Amniotic stem cell (primary cell): ENCODE measurements at places on chromosomes 7 and 10.

GRCh38 chr10:112990271-112990670 is 40.2 kb downstream of the TCF7L2 start:
- DNase-seq = no peak

GRCh38 chr7:44760034-44760580 is 11.5 kb downstream of the ZMIZ2 start:
- no peak for DNase-seq

- DNase-seq = no peak
These were observed 281.8 kb upstream of the KLF6 start for GRCh38 chr10:4066581-4067390.

DNA sequence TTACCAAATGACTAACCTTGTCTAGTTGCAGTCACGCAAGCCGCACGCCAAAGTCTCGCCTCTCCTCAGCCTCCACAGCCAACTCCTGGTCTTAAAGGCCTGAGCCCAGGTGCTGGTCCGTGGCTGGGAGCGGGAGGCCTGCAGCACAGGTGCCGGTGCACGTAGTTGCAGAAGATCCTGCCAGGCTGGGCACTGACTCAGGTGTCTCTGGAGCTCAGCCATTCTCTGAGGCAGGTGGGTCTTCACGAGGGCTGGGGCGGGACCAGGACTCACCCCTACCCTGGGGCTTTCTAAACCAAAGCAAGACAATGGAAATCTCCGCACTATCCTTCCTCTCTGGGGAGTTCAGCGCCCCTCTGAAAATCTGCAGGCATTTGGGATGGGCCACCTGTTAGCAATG is 216.4 kb downstream of the MLLT10 start:
- DNase-seq = no peak

- no peak for DNase-seq
These were observed 34.1 kb downstream of the DNAJB9 start for GRCh38 chr7:108603656-108604306.

- DNase-seq = no peak
These were observed 372.1 kb downstream of the DNAJB6 start for GRCh38 chr7:157708919-157709295.

- DNase-seq = peak; percentile 81
These were observed 196.8 kb downstream of the SKAP2 start for GRCh38 chr7:26667514-26668133.

DNA sequence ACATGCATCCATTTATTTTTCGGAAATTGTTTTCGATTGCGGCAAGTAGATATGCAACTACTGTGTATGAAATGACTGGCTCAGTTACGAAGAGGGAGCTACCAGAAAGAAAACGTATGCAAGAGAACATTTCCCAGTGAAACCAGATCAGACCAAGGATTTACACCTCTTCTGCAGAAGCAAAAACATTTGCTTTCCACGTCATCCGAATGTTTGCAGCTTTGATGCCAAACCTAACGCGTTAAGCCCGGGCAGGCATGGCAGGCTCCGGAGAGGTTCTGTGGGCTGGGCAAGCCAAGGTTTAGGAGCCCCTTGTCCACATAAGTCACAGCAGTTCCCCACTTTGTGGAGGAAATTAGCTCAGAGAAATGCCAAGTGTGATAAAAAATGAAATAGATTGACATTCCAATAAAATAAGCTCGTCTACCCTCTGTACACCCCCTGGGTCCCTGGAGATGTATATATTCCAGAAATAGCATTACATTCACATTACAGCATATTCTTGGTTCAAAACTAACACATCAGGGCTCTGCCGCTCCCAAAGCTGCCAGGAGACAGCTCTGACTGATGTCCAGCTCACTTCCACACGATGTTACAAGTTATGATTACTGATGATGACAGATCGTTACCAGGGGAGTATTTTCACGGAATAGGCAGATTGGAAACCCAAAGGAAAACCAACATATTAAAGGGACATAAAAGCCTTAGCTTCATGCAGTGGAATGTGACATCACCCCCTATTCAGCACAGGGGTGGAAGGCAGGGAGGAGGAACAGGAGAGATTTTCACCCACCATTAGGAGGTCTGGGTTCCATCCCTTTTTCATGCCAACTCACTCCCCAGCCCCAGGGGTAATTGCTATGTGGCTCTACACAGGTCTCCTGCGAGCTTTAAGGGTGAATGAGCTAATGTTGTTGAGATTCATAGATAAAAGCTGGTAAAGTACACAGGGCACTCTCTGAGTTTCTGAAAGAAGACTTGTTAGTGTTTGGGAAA is 81.5 kb downstream of the LYZL1 start:
- no peak for DNase-seq

GRCh38 chr7:27689591-27690164 is 27.0 kb upstream of the HIBADH start:
- DNase-seq = no peak

- DNase-seq = no peak
These were observed 25.9 kb downstream of the RNLS start for GRCh38 chr10:88557256-88557655.

DNA sequence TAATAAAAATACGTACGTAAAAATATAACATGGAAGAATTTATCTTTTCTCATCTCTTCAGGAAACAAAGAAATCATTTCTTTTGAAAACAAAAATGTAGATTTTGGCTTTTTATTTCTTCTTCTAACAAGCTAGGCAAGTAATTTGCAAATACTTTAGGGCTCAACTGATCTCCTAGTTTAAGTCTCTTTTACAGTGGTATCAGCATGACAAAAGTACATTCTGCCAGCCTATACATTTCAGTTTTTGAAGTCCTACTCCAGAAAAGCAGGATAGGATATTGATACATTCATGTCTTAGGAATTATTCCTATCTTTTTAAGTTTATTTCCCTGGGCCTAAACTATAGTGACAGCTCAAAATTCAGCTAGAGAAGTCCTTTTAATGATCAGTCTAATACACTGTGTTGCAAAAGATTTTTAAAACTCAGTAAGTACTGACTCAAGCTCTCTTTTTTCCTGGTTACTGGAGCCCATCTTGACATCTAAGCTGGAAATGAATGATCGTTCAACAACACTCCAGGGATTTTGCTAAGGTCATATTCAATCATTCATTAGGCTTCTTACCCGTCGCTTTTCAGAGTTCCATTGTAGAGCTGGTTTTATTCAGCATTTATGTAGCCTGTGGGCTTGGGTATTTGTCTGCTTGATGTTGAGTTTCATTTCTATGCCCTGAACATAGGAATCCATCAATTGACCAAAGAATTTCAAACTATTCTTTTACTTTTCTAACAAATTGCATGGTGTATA is 12.2 kb upstream of the FAM53B start:
- no peak for DNase-seq

DNA sequence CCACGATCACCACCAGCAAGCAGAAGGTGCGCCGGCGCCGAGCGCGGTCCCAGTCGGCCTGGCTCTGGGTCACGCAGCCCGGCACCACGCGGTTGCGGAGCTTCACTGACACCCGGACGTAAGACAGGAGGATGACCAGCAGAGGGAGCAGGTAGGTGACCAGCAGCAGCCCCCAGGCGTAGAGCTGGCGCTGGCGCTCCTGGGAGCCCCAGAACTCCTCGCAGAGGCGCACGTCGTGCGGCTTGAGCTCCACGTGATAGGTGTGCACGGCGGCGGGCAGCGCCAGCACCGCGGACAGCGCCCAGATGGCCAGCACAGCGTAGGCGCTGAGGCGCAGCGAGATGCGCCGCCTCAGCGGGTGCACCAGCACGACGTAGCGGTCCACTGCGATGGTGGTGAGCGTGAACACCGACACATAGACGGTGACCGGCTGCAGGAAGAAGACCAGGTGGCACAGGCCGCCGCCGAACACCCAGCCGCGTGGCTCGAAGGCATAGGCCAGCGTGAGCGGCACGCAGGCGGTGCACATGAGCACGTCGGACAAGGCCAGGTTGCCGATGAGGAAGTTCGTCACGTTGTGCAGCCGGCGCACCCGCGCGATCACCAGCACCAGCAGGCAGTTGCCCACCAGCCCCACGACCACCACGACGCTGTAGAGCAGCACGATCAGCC is 920 bp downstream of the PRLHR start:
- no peak for DNase-seq

DNA sequence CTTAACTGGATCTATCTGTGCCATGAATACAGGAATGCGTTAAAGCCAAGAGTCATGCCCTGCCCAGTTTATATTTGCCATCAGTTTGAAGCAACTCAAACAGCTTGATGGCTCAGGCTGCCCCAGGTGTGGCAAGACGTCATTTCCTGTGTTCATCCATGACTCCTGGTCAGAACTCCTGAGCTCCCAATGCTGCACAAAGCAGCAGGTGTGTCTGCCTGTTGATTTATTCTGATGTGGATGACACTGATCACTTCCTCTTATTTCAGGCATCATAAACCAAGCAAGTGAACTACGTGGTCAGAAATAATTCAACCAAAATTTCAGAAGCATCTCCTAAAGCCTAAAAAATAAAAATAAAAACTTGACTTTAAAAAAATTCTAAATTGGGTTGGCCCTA is 68.5 kb downstream of the EZH2 start:
- DNase-seq = no peak

DNA sequence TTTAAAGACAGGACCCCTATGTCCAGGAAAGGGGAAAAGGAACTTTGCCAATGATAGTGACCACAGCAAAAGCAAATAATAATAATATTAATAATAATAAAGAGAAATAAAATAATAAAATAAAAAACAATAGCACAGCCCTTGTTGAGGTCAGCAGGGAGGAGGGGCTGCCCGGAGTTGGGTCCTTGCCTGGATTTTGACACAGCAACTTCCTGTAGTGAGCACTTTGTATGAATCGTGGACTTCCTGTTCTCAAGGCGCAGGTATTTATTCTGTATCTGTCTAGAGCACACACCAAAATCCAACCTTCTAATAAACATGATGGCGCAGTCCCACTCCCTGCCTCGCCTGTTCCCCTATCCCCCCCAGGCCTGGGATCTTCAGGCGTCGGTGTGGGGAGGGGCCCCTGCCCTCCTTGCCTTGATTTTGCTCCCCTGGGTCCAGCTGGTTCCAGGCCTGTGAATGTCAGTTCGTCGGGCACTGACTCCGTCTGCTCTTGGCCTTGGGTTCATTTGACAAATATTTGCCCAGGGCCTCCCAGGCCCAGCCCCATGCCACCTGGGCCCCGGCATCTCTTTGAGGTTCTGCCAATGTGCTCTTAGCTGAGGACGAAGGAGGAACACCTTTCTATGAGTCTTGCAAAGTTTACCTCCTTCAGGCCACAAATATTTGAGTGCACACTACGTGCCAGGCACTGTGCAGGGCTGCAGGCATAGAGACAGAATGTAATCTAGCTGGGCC is 13.9 kb downstream of the TRIM8 start:
- no peak for DNase-seq
